ENCODE measurements at places on chromosomes 2 and 18.

GRCh38 chr18:23068570-23069310 lies 66.5 kb upstream of the CABLES1 start:
- DNase-seq, result no peak

DNA sequence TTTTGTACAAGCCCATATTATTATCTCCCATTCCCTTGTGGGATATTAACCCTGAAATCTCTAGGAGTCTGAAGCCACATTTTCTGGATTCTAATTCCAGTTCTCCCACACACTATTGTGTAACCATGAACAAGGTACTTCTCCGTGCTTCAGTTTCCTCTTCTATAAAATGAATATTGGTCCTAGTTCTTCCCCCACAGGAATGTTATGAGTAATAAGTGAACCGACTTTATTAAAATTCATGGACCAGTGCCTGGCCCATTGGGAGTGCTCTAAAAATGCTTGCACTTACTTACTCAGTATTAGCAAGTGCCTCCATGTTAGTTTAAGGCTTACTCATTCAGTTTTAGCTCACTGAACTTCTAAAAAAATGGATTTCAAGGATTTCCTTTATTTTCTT lies 1.4 kb upstream of the ACMSD start:
- no peak for DNase-seq

GRCh38 chr2:62216616-62217015 lies 20.7 kb downstream of the B3GNT2 start:
- DNase-seq, result no peak

DNA sequence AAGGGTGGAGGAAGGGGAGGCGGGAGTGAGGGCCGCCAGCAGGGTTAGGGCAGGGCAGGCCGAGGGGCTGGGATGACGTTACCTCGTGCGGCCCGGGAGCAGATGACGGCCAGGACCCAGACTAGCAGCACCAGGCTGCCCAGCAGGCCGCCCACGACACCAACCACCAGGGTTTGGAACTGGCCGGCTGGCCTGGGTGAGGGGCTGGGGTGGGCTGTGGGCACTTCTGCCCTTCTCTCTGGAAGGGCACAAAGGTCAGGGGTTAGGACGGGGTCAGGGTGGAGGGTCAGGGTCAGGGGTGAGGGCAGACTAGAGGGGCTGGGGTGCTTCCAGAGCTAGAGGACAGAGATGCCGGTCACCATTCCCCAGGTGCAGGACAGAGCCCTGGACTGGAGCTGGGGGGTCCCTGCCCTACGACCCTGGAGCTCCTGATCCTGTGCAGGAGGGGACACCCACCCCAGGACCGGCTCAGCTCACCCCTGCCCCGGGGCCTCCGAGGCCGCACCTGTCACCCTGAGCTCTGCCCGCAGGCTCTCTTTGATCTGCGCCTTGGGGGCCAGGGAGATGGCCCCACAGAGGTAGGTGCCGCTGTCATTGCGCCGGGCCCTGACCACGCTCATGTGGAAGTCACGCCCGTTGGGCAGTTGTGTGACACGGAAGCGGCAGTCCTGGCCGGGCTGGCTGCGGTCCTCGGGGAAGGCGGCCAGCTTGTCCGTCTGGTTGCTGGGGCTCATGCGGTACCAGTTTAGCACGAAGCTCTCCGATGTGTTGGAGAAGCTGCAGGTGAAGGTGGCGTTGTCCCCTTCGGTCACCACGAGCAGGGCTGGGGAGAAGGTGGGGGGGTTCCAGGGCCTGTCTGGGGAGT lies 6.3 kb downstream of the PDCD1 start:
- no peak for DNase-seq

DNA sequence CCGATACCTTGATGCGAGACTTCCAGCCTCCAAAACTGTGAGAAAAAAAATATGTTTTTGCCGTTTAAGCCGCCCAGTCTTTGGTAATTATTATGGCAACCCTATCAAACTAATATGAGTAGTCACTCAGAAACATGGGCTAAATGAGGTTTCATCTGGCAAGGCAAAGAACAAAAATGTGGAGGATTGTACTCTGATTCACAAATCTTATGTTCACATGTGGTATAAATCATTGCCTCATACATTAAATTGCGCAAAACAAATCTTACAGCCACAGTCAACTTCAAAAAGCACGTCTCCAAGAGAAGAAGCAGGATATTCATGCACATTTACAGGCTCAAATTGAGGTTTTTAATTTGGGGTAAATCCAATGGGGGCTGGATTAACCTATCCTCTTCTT lies 1435.4 kb upstream of the LRRTM1 start:
- no peak for DNase-seq

- no peak for DNase-seq
Measured at GRCh38 chr2:169526451-169526850, 16.9 kb downstream of the KLHL41 start.

DNA sequence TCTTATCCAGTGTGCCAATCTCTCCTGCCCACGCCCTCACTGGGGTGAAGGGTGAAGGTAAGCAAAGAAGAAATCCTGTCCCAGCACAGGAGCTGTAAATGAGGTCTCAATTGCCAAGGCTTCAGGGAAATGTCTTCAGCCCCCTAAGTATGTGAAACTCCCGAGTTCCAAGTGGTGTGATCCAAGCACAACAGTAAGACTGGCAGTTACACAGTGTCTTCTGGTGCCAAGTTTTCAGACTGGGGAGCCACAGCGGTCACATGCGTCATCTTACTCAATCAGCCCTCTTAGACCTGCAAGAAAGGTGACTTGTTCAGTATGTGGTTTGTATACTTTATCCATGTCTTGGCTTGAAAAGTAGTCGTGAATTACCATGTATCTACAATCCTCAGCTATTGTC lies 55.0 kb upstream of the SPRED2 start:
- no peak for DNase-seq

GRCh38 chr2:196046123-196046917 lies 22.3 kb downstream of the DNAH7 start:
- DNase-seq, result no peak

- no peak for DNase-seq
Measured at GRCh38 chr2:199734011-199734410, 117.0 kb downstream of the FTCDNL1 start.

DNA sequence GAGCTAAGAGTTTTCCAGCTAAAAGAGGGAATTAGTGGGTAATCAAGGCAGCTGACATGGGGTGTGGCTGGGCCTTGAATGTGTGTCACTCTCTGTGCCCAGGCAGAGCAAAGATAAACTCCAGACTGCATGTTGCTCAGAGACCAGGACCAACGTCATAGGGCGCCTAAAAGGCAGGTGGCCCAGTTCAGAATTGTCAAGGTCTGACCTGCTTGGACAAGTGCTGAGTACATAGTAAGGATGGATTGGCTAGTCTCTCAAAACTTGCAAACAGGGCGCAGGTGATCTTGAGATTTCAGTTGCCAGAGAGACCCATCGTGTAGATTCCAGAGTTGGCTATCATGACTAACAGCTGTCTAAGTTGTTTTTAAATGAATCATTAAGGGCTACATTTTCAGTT lies 19.0 kb downstream of the CLUL1 start:
- DNase-seq, result no peak

All from activated CD4-positive, CD25-positive, alpha-beta regulatory T cell treated with anti-CD3 and anti-CD28 coated beads, Interleukin-2, amount 50 U/mL, for 16 hours (primary cell).